Progenitor cell of endocrine pancreas (in vitro differentiated cells): ENCODE measurements at places on chromosomes 5 and 9. TPM values are rescaled to one million over a fixed set of nuclear protein-coding genes. Genes with fewer than 3 reads are reported as not detected.

Gene NOP16
- total RNA-seq: 21.9 and 26.4 TPM in 2 replicates

Gene STING1
- total RNA-seq: 0.53 TPM in 1 of 2 replicates, not detected in the other

Gene TUSC1
- 0.51 and 0.53 TPM in 2 replicates for total RNA-seq

- no peak for DNase-seq
Measured at GRCh38 chr9:88015606-88016005, 41.3 kb upstream of the CDK20 start.

DNA sequence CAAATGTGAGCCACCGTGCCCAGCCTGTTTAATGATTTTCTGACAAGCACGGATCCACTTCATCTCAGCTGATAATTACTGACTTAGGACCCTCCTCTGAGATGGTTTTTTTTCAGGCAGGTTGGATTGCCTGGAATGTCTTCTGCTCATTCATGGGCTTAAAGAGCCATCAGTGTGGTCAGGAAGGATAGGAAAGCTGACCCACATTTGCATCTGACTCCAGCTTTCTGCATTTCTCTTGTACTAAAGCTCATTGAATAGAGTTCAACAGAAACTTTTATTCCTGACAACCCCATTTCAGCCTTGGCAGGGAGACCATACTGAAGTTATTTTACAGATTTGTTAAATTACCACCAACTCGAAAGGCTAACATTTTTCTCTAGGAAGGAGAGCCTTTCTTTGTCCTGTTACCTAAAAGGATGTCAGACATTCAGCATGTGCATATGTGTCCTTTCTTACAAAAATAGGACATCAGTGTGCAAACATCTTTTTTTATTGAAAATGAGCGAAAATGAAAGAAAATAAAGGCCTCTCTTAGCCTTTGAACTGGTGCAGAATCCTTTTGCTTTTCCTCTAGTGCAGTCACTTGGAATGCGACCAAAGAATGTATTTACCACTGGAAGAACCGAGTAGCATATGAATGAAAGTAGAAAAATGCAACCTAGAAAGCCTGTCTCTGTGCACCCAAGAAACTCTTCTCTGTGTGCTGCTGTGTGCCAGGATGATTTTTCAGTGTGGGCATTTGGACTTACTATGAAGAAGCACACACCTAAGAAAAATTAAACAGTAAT, 26.6 kb downstream of the ADCY2 start:
- no peak for DNase-seq

DNA sequence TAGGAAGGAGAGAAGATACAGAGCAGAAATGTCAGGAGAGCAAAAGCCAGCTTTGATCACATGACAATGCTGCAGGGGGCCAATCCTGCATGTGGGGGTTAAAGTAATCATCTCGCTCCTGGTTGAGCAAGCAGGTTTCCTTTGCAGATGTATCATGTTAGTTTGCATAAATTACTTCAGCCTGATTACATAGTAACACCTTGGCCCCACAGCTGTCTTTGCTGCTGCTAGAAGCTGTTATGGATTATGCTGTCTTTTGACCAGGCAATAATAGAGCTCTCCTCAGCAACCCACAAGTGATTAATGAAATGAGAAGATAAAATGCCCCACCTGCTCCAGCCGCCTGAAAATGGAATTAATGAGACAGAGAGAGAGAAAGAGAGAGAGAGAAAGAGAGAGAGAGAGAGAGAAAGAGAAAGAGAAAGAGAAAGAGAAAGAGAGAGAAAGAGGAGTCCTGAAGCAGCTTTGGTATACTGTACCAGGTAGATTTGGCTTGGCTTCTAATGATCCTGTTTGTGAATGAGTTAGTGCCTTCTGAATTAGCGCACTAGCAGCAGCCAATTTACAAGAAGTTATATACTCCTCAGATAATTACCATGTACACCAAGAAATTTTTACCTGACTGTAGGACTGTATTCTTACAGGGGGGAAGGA, 174.3 kb upstream of the RORB start:
- no peak for DNase-seq

GRCh38 chr5:110726249-110727024, at the start of gene TMEM232:
TSS of gene TMEM232 (minus strand) at chr5:110726671. CDS start at chr5:110667352, 59,319 bp downstream.
- peak; percentile 50 for DNase-seq

- DNase-seq: no peak
Measured at GRCh38 chr5:9653061-9653460, 22.9 kb upstream of the TAS2R1 start.
